ENCODE measurements at places on chromosomes 16 and 17. TPM values are rescaled to one million over a fixed set of nuclear protein-coding genes. Genes with fewer than 3 reads are reported as not detected.

SOST gene
- total RNA-seq = 0.42 TPM

GPR179 gene
- 0.27 TPM for total RNA-seq

EXOC7 gene
- total RNA-seq = 364 TPM

GRCh38 chr17:36036235-36036634, 18.5 kb upstream of the CCL23 start:
- no peak for DNase-seq
- H3K27me3 ChIP-seq = no peaks in the 10 kb centered on the region
- H3K4me3 ChIP-seq = no peak overlapping the region
- peaks cover 13% of the 10 kb centered on the region for H3K4me1 ChIP-seq
- H3K36me3 ChIP-seq = no peaks in the 10 kb centered on the region

P2RX5 gene
- total RNA-seq = 0.89 TPM

DNA sequence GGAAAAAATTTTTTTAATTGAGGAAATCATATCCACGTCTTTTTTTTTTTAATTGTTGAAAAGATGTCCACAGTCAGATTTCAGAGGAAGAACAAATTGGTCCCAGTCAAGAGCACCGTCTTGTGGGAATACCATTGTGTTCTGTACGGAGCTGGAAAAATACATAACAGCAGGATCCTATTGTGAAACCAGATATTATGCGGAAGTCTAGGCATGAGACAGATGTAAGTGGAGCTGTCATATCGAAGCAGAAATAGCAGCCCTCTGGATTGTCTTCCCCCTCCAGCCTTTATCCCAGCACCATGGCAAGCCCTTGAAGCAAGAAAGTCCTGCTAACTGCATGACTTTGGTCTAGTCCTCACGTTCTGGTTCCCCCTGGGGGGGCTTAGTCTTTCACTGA, 391.6 kb upstream of the ASIC2 start:
- H3K4me1 ChIP-seq = no peaks in the 10 kb centered on the region
- no peak overlapping the region for H3K27ac ChIP-seq
- no peaks in the 10 kb centered on the region for H3K27me3 ChIP-seq
- no peak overlapping the region for H3K4me3 ChIP-seq
- no peak for DNase-seq

EXOSC6 gene
- 29.5 TPM for total RNA-seq

Measured in progenitor cell of endocrine pancreas (in vitro differentiated cells).